Activated T-helper 2 cell treated with anti-CD3 and anti-CD28 coated beads, Interferon-gamma antibody, Interleukin-2, Interleukin-4, amounts not matched to agents 10 μg/mL and 5 μg/mL and 100 μg/mL, durations not matched to agents 14 hours and 24 hours and 36 hours (primary cell): ENCODE measurements at places on chromosomes 4 and X. TPM values are rescaled to one million over a fixed set of nuclear protein-coding genes. Genes with fewer than 3 reads are reported as not detected.

Gene DMRTC1
- not detected in 2 replicates for total RNA-seq

Gene AADAT
- not detected in 2 replicates for total RNA-seq

DNA sequence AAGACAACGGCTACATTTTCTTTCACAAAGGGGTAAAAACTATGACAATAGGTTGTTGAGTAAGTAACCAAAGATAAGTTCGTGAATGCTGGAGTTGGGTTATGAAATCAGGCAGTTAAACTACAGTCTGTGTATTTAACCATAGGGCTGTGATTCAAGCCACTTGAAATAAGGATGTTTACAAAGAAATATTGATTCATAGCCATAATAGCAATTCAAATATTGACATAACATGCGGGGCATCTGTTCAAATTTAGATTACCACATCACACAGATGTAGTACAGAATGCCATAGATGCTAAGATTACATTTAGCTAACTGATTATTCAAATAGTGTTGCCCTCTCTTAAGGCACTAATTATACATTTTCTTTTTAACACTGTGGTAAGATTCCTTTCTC, 364.1 kb downstream of the FSTL5 start:
- no peaks in the 10 kb centered on the region for H3K36me3 ChIP-seq
- no peak overlapping the region for H3K4me3 ChIP-seq
- no peak overlapping the region for H3K27ac ChIP-seq
- DNase-seq: no peak
- no peaks in the 10 kb centered on the region for H3K27me3 ChIP-seq
- H3K4me1 ChIP-seq: no peaks in the 10 kb centered on the region

DNA sequence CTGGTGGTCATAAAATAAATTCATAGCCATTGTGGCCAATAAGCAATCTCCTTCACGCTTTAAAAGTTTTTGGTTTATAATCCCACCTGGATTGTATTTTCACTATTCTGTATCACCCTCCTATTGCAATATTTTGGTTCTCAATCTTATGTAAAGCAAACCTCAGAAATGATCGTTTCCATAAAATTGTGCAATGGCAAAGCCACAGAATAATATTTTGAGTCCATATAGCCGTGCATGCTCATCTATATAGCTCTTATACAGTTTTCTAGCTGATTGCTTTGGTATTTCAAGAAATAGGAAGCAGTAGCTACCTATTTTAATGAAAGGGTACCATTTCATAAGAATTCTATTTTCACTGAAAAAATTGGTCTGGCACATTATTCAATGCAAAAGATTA, 10.0 kb upstream of the HAND2 start:
- no peaks in the 10 kb centered on the region for H3K36me3 ChIP-seq
- no peak overlapping the region for H3K4me3 ChIP-seq
- H3K27ac ChIP-seq: no peak overlapping the region
- peaks cover 4% of the 10 kb centered on the region for H3K4me1 ChIP-seq

DNA sequence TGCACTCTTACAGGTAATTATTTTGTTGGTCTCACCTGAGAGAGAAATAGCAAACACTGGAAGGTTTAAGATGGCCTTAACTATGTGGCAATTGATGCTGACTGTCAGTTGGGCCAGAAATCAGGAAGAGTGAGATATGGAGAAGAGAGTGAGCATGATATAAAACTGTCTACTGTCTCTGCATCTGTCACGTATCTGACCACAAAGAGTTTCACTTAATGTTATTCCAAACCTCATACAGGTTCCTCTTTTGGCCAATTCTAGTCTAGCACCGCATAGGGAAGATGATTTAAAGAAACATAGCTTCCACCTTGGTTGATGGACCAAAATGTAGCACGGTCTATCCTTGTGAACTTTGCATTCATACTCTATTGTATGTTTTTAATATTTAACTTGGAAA, 381.0 kb upstream of the BOD1L1 start:
- H3K27ac ChIP-seq: no peak overlapping the region
- H3K36me3 ChIP-seq: no peaks in the 10 kb centered on the region
- H3K4me3 ChIP-seq: no peak overlapping the region
- H3K27me3 ChIP-seq: no peaks in the 10 kb centered on the region
- DNase-seq: no peak

DNA sequence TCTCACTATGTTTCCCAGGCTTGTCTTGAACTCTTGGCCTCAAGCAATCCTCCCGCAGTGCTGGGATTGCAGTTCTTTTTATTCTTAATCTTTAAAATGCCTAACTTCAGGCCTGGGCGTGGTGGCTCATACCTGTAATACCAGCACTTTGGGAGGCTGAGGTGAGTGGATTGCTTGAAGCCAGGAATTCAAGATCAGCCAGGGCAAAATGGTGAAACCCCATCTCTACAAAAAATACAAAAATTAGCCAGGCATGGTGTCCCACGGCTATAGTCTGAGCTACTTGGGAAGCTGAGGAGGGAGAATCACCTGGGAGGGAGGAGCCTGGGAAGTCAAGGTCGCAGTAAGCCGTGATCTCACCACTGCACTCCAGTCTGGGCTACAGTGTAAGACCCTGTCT, 45.9 kb downstream of the PLS3 start:
- no peaks in the 10 kb centered on the region for H3K4me1 ChIP-seq
- H3K27me3 ChIP-seq: no peaks in the 10 kb centered on the region
- H3K27ac ChIP-seq: no peak overlapping the region
- H3K36me3 ChIP-seq: no peaks in the 10 kb centered on the region
- H3K4me3 ChIP-seq: no peak overlapping the region

DNA sequence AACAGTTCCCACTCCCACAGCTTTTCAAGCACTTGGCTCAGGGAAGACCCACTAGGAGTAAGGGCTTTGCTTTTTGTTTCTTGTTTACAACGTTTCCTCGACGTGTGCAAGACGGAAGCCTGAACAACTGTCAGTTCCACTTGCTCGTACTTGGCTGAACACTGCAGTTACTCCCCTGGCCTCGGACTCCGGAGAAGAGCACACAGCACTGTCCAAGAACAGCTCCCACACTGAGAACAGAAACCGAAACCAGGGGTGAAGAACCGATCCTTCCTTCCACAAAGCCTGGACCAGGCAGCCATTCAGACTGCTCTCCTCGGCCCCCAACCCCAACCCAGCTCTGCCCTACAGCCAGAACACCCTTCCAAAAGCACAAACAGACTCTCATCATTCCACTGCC, 25.5 kb downstream of the IRF2 start:
- H3K36me3 ChIP-seq: peaks cover 64% of the 10 kb centered on the region
- H3K27ac ChIP-seq: peak overlapping the region; percentile 47
- peak overlapping the region; percentile 64 for H3K4me3 ChIP-seq
- no peaks in the 10 kb centered on the region for H3K27me3 ChIP-seq
- H3K4me1 ChIP-seq: peaks cover 64% of the 10 kb centered on the region

Gene CCDC149
- not detected in 2 replicates for total RNA-seq

Gene TLR8
- total RNA-seq: not detected in 2 replicates

- no peak overlapping the region for H3K4me3 ChIP-seq
- H3K27me3 ChIP-seq: no peaks in the 10 kb centered on the region
- H3K4me1 ChIP-seq: no peaks in the 10 kb centered on the region
- no peak for DNase-seq
These were observed 14.6 kb downstream of the ANOS1 start for GRCh38 chrX:8717354-8717753.

Gene TCEAL6
- total RNA-seq: not detected in 2 replicates

Gene LGI2
- not detected in 2 replicates for total RNA-seq

GRCh38 chr4:150799207-150799606, 215.9 kb downstream of the LRBA start:
- H3K4me1 ChIP-seq: peaks cover 3% of the 10 kb centered on the region
- no peak for DNase-seq
- H3K4me3 ChIP-seq: no peak overlapping the region
- no peak overlapping the region for H3K27ac ChIP-seq

Gene GAB3
- total RNA-seq: 4.3 and 4.5 TPM in 2 replicates

DNA sequence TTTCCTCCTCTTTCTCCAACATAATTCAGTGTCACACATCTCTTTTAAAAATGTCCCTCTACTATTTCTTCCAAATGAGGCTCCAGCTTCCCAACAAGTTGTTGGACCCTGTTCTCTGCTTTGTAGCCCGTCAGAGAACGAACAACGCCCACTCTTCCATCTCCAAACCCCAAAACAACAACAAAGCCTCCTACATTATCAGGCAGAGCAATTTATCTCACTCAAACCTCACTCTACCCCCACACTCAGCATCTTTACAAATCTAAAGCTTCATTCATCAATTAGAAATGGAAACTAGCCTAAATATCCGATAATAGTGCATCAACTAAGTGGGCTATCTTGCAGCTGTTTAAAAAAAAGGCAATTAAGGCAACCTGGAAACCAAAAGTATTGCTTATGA, 20.5 kb downstream of the SUPT20HL2 start:
- no peak overlapping the region for H3K4me3 ChIP-seq
- no peaks in the 10 kb centered on the region for H3K36me3 ChIP-seq
- H3K4me1 ChIP-seq: no peaks in the 10 kb centered on the region

- no peak overlapping the region for H3K27ac ChIP-seq
- no peak for DNase-seq
- H3K4me3 ChIP-seq: no peak overlapping the region
These were observed 33.6 kb upstream of the JADE1 start for GRCh38 chr4:128775916-128776315.

Gene OPRPN
- not detected in 2 replicates for total RNA-seq

- no peaks in the 10 kb centered on the region for H3K4me1 ChIP-seq
- H3K4me3 ChIP-seq: no peak overlapping the region
- H3K27ac ChIP-seq: no peak overlapping the region
- no peaks in the 10 kb centered on the region for H3K27me3 ChIP-seq
These were observed 885.7 kb upstream of the ADGRL3 start for GRCh38 chr4:60314416-60314815.

Gene IL3RA
- 6.8 and 7.4 TPM in 2 replicates for total RNA-seq

Gene ADAM29
- total RNA-seq: not detected in 2 replicates

DNA sequence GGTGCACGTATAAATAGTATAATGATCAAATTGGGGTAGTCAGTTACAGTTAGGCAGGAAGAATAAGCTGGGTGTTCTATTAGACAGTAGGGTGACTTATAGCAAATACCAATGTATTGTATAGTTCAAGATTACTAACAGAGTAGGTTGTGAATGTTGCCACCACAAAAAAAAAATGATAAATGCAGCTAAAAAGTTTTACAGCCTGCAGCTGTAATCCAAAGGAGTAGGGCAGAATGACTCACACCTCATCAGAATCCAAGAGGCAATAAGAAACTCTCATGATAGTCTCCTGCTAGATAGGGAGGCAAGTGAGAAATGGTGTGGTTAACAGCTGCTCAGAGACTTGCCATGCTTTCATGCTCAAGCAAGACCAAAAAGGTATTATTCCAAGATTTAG, 19.6 kb upstream of the TCEAL4 start:
- no peak overlapping the region for H3K27ac ChIP-seq
- H3K27me3 ChIP-seq: peaks cover 7% of the 10 kb centered on the region
- H3K4me1 ChIP-seq: no peaks in the 10 kb centered on the region
- no peak for DNase-seq
- no peak overlapping the region for H3K4me3 ChIP-seq
- H3K36me3 ChIP-seq: no peaks in the 10 kb centered on the region

Gene SSX4
- not detected in 2 replicates for total RNA-seq

DNA sequence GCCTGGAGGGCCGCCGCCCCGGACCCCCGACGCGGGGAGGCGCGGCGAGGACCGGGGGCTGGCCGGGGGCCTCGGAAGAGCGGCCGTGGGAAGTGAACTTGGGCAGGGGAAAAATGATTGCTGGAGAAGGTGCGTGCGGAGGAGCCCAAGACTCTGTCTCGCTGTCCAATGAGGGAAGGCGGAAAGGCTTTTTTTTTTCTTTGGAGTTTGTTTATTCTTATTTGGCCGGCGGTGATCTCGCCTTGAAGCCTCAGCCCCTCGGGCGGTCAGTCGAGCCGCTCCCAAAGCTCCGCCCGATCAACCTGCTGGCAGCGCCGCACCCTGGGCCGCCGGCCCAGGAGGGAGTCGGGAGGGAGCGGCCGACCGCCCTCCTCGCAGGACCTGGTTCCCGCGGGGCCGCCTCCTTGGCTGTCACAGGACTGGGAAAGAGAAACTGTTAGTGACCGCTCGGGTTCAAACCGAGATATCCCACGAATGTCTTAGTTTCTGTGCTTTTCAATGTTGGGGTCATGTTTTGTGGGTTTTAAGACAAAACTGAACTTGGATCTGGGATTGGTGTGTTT, 2.5 kb downstream of the CPEB2 start:
- no peaks in the 10 kb centered on the region for H3K27me3 ChIP-seq
- H3K27ac ChIP-seq: peak overlapping the region; percentile 88
- peak overlapping the region; percentile 92 for H3K4me3 ChIP-seq

DNA sequence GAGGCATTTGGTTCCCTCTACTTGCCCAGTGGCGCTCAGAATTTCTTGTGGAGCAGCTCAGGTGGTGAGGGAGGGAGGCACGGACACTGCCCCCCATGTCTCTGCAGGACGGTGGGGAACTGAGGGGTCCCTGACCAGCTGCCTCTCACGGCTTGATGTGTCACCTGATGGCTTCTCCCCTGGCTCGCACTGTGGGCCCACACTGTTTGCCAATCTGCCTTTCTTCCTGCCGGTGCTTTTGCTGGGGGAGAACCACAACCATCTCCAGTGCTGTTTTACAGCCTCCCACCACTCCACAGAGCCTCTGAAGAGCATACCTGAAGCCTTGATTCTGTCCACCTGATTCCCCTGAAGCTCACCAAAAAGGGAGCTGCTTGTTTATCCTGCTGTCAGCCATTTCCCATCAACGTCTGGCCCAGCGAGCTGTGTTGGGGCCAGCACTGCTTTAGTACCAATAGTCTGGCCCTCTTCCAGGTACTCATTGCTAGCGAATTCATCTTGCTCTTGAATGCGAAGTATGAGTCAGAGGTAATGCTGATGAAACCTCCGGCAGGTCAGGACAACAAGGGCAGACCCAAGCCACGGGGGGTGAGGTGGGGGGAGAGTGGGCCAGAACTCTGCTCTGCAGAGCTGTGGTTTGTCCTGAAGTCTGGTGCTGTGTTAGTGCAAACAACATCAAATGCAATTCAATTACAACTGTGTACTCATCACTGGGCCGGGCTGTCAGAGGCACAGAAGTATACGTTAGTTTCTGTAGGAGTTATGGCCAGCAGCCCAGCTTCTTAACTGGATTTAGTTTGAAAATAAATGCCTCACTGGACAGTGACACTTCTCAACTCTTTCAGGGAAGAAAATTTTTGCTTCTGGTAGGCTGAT, 208.3 kb upstream of the JADE1 start:
- H3K4me3 ChIP-seq: no peak overlapping the region
- H3K36me3 ChIP-seq: no peaks in the 10 kb centered on the region
- peaks cover 1% of the 10 kb centered on the region for H3K27me3 ChIP-seq
- DNase-seq: no peak

- H3K27me3 ChIP-seq: peaks cover 5% of the 10 kb centered on the region
- no peaks in the 10 kb centered on the region for H3K36me3 ChIP-seq
- H3K4me1 ChIP-seq: no peaks in the 10 kb centered on the region
These were observed 15.1 kb upstream of the PIGA start for GRCh38 chrX:15350329-15350996.

GRCh38 chr4:40380647-40381046, 45.5 kb downstream of the CHRNA9 start:
- H3K36me3 ChIP-seq: no peaks in the 10 kb centered on the region
- H3K4me3 ChIP-seq: no peak overlapping the region
- DNase-seq: no peak
- H3K4me1 ChIP-seq: no peaks in the 10 kb centered on the region
- H3K27me3 ChIP-seq: peaks cover 4% of the 10 kb centered on the region

Gene EREG
- total RNA-seq: not detected in 2 replicates

DNA sequence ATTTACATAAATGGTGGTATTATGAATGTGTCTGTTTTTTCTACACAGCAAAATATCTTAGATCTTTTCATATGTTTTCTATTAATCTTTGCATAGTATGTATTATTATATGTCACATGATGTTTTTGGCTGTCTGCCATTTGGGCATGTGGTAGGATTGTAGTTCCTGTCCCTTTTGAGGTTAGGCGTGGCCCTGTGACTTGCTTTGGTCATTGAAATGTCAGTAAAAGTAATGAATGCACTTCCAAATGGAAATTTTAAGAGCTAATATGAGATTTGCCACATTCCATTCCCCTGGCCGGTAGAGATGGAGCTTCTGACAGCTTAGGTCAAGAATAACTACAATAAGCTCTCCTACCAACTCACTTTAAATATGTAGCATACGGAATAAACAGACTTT, 45.1 kb downstream of the JADE3 start:
- no peak overlapping the region for H3K4me3 ChIP-seq
- H3K27me3 ChIP-seq: no peaks in the 10 kb centered on the region
- no peak for DNase-seq
- peaks cover 7% of the 10 kb centered on the region for H3K4me1 ChIP-seq
- H3K27ac ChIP-seq: no peak overlapping the region
